ENCODE measurements at places on chromosomes 7 and 10.

DNA sequence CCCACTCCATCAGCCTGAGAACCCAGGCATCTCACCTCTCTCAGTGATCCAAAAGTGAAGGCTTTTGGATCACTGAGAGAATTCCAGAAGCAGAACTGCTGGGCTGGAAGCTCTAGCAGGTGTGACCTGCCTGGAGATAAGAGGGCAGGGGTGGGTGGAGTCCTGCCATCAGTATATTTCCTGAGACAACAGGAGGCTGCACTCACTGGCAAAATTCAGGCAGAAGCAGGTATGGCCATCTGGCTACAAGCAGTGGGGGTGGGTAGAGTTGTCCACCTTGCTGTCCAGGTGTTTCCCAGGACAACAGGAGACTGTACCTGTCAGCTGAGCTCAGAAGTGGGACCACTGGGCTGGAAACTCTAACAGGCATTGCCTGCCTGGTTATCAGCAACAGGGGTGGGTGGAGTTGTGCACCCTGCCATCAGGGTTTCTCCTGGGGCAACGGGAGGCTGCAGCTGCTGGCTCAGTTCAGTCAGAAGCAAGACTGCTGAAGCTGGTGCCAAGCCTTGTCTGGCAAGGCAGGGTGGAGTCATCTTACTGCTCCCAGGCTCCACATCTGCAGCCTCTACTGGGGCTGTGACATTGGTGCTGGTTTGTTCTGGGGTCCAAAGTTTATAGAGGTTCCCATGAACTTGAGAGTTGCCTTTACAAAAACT is 47.2 kb upstream of the SFTPD start:
- no peak for DNase-seq

GRCh38 chr7:51308265-51308664 is 8.3 kb downstream of the COBL start:
- no peak for DNase-seq

DNA sequence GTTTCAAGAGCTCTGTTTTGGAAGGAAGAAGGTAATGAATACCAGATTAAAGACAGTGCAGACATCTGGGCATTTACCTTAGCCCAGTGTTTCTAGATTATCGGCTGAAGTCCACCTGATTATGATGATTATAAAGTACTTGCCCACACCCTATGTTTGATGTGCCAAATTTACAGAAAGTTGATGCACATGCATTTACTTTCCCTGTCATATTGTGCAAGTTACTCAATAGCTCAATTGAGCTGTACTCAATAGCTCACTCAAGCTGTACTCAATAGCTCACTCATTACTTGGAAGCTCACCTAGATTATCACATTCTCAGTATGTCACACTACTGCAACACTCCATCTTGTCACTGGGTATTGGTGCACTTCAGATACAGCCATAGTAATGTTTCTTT is 13.5 kb downstream of the MGAM start:
- DNase-seq, result no peak

DNA sequence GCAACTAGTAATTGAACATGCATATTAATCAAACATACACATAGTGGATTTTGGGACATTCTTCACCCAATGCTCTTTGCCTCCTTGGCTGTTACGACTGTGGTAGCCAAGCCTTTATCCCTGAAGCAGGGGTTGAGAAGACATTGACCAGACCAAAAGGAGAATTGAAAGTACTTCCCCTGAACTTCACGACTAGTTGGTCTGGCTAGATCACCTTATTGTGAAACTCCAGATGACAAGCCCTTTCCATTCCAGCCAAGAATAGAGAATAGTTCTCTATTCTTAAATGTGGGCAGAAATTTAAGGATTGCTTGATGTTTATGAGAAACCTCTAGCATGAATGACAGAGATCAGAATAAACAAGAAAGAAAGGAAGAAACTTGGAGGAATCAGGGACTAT is 97.0 kb downstream of the LRMDA start:
- no peak for DNase-seq

DNA sequence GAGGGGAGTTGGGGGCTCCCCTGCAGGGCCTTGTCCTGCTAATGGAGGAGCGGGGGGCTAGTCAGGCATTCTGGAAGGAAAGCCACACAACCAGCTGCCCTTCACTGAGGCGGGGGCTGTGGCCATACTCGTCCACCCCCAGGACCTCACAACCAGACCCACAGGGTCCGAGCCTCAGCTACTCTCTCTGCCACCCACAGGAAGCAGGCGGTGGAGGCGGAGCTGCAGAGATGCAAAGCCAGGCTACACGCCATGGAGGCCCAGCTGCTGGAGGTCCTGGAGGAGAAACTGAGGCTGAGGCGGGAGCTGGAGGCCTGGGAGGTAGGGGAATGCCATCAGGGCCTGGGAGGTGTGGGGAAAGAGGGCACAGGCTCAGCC is 3.1 kb downstream of the ABHD11 start:
- DNase-seq, result no peak
